ENCODE measurements at places on chromosomes 16 and 17.

- no peak for DNase-seq
These were observed 7.5 kb downstream of the UBE2Z start for GRCh38 chr17:48915459-48916282.

DNA sequence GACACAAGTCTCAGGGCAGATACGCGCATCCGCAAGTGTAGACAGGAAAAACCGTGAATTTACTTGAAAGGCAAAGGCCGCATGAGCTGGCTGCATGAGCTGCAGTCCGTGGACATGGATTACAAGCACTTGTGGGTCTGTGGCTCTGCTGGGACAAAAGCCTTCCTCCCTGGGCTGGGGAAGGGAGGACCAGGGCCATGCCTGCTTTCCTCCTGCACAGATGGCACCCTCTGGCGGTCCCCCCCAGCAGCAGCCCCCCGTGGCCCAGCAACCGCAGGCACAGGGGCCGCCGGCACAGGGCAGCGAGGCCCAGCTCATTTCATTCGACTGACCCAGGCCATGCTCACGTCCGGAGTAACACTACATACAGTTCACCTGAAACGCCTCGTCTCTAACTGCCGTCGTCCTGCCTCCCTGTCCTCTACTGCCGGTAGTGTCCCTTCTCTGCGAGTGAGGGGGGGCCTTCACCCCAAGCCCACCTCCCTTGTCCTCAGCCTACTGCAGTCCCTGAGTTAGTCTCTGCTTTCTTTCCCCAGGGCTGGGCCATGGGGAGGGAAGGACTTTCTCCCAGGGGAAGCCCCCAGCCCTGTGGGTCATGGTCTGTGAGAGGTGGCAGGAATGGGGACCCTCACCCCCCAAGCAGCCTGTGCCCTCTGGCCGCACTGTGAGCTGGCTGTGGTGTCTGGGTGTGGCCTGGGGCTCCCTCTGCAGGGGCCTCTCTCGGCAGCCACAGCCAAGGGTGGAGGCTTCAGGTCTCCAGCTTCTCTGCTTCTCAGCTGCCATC, 1.7 kb upstream of the MRPL12 start:
- DNase-seq, result no peak

DNA sequence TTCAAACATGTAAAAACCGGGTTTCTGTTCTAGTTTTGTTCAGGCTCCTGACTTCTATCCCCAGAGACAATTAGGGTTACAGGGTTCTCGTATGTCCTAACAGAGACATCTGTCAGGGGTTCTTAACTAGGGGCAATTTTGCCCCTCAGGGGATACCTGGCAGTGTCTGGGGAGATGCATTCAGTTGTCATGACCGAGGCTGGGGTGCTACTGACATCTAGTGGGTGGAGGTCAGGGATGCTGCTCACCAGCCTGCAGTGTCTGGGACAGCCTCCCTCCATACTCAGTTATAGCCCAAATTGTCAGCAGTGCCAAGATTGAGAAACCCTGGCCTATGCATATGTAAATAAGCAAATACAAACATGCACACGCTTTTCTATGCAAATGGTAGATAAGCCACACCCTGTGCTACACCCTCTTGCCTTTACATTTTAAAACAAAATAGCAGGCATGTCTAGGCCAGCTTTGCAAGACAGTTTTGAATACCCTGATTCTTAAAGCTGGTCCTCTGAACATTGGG, 37.4 kb downstream of the CLEC16A start:
- no peak for DNase-seq

- DNase-seq, result peak; percentile 75
These were observed 545.2 kb upstream of the CDH11 start for GRCh38 chr16:65667011-65667578.

DNA sequence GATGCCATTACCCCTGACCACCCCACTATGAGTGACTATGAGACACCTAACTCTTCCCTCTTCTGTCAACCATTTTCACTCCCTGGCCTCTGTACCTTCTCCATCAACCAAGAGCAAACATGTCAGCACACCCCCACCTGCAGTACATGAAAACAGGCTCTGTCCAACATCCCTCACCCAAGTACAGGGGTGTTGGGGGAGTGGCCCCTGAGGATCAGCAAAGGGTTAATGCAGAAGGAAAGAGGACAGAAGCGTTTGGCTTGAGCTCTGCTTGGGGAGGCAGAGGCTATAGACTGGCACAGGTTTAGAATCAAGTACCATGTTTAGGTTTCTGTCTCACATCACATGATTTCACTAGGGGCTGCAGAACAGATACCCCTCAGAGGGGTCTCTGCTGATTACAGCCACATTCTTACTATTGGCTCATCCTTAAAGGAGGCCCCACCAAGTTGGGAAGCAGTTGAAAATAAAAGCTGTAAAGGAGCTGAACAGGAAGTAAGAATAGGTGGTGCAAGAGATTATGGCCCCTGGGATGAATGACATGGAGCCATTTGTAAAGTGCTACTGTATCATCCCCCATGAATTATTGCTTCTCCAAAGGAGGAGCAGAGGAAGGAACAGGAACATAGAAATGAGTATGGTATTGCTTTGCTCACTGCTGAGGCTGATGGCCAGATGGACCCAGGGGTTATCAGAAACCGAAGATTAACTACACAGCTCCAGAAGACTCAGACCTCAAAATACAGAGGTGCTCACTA, 2.4 kb upstream of the PSMC3IP start:
- DNase-seq, result no peak

DNA sequence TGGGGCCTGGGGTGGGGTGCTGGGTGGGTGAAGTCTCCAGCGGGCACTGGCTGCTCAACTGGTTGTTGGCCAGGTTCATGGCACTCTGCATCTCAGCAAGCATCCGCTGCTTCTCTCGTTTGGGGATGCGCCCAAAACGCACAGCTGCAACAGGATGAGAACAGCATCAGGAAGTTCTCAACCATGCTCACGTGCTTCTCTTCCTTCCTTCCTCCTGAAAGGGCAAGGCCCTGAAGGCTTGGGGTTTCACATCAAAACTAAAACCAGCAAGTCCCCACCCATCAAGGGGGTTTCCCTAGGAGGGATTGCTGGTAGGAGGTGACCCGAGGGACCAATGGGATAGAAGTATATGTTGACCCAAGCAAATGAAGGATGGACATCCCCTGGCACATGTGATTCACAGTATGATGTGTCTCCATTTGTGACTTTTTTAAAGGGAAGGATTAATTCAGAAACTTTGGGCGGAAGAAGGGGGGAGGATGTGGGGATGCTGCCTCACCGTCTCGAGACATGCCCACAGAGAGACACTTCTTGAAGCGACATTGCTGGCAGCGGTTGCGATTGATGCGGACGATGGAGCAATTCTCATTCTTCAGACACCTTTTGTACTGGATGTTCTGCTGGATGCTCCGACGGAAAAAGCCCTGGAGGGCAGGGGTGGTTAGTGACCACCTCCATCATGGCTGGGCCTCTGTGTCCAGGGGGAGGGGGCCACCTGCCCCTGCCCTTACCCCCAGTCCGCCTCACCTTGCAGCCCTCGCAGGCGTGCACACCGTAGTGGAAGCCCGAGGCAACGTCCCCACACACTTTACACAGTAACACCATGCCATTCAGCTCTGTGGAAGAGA, 4.2 kb downstream of the NR1D1 start:
- no peak for DNase-seq

DNA sequence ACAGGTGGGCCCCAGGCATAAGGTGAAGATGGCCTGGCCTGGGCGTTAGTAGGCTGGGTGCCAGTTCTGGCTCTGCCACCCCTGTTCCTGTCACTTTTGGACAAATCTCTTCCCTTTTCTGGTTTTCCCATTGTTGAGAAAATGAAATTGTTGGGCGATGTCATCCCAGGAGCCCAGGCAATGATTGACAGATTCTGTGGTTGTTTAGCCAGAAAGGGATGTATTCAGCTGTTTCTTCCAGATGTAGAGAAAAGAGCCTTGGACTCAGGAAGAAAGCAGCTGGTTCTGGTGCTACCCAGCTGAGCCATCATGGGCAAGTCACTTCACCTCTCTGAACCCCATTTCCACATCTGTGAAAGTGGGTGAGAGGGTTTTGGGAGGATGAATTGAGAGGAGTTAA, 60.1 kb upstream of the MRTFB start:
- no peak for DNase-seq

- no peak for DNase-seq
These were observed 565.6 kb downstream of the WWOX start for GRCh38 chr16:78664811-78665772.

- no peak for DNase-seq
These were observed 718 bp upstream of the RPH3AL start for GRCh38 chr17:353213-353837.

- DNase-seq, result no peak
These were observed 79.4 kb downstream of the PRKCA start for GRCh38 chr17:66381701-66382362.

GRCh38 chr17:76011951-76012350, 11.3 kb downstream of the CDK3 start:
- DNase-seq, result no peak

GRCh38 chr17:41730479-41730878, 4.0 kb downstream of the HAP1 start:
- DNase-seq, result no peak

GRCh38 chr17:38575781-38576180, 30.0 kb downstream of the SRCIN1 start:
- DNase-seq, result no peak

DNA sequence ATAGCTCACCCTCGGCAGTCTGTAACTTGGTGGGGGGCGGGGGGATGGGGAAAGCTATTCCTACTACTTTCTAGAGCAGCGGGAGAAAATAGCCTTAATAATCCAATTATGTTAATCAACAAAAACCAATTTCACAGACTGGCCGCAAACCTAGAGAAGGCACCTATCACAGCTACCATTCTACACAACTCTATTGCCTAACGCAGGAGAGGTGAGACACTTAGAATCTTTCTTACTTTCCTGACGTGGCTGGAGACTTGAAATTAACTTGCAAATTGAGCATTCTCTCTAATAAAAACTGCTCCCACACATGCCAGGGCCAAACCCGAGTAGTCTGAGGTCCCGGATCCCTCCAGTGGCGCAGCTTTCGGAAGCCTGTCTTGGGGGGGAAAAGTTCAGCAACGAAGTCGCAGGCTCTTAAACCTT, 794 bp downstream of the SMG6 start:
- peak; percentile 46 for DNase-seq

GRCh38 chr16:7548796-7549318, 216.2 kb downstream of the RBFOX1 start:
- peak; percentile 64 for DNase-seq

DNA sequence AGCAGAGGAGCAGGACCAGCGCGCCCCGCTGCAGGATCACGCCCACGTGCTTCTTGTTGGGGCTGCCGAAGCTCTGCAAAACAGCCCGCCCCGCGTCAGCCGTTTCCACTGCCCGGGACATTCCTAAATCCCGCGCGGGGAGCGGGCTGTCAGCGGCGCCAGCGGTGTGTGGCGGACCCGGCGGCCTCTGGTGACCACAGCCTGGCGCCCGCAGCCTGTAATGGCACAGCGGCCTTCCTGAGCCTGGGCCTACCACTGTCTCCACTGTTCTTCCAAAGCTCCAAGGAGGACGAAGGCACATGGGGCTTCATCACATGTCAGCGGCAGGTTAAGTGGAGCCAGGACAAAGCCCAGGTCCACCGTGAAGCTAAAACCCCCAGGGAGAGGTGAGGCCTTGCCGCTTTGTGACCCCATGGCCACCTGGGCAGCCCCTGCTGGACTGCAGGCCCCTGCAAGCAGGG, 2.5 kb downstream of the SLC47A2 start:
- DNase-seq, result peak; percentile 51

DNA sequence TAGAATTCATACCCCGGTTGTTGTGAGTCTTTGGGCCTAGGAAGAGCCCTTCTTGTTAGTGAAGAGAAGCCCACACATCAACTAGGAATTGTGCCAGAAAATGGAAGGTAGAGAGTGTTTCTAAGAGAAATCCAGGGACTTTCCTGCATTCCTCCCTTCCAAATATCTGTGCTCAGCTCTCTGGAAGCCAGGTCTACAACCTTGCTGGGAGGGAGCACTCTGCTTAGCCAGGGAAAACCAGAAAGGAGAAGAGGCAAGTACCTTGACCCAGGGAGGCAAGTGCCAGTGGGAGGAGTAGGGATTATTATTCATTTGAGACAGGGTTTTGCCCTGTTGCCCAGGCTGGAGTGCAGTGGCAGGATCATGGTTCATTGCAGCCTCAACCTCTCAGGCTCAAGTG, 48.4 kb upstream of the TAC4 start:
- no peak for DNase-seq

GRCh38 chr16:89320782-89321501, 103.4 kb downstream of the ZNF778 start:
- peak; percentile 81 for DNase-seq

DNA sequence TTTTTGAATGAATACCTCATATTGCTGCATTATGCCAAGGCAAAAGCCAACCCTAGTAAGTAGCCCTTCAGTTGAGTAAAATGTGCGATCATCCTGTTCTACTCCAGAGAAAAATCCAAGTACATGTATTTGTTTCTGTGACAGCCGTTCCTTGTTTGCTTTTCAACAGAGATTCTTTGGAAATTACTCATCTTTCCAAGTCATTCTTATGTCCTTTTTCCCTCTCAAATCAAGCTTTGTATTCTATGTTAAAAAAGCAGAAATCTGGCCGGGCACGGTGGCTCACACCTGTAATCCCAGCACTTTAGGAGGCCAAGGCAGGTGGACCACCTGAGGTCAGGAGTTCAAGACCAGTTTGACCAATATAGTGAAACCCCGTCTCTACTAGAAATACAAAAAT, 112.9 kb upstream of the HAS3 start:
- no peak for DNase-seq

- no peak for DNase-seq
These were observed 4.7 kb downstream of the UQCRC2 start for GRCh38 chr16:21957714-21958346.

GRCh38 chr17:19328441-19329061, 34.0 kb downstream of the B9D1 start:
- DNase-seq, result peak; percentile 50

- DNase-seq, result no peak
These were observed 642 bp downstream of the MT1F start for GRCh38 chr16:56658327-56658875.

GRCh38 chr17:14048169-14048568, 21.1 kb upstream of the COX10 start:
- no peak for DNase-seq

- no peak for DNase-seq
These were observed 55.2 kb upstream of the IRX5 start for GRCh38 chr16:54875443-54875842.

DNA sequence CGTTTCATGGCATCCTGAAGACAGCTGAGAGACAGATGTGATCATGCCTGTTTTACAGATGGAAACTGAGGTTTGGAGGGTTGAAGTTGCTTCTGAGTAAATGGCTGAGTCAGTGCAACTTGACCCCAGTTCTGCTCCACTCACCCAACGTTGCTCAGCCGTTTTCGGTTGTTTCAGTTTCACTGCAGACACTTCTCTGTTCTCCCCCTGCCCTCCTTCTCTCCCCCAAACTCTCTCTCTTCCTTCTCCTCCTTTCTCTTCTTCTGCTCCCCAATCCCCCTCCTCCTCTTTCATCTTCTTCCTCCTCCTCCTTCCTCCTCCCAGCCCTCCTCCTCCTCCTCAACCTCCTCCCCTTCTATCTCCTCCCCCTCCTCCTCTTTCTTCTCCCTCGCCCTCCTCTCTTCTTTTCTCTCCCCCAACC, 9.4 kb upstream of the CEP20 start:
- no peak for DNase-seq

GRCh38 chr16:5018793-5019192, 14.9 kb downstream of the NAGPA start:
- DNase-seq, result no peak

GRCh38 chr16:57616876-57617275, 11.6 kb upstream of the ADGRG1 start:
- peak; percentile 20 for DNase-seq

GRCh38 chr17:17036524-17036998, 5.7 kb upstream of the MPRIP start:
- peak; percentile 84 for DNase-seq

- DNase-seq, result no peak
These were observed 19.3 kb downstream of the CACNG3 start for GRCh38 chr16:24275413-24275812.
